ENCODE measurements at places on chromosomes 12 and 14. TPM values are rescaled to one million over a fixed set of nuclear protein-coding genes. Genes with fewer than 3 reads are reported as not detected.

The FAM90A1 gene
- not detected for total RNA-seq

The DHRS2 gene
- 2.9 TPM for total RNA-seq

The TAS2R50 gene
- total RNA-seq, result 1.8 TPM

The IFNG-AS1 gene
- 3.6 TPM for total RNA-seq

The HVCN1 gene
- total RNA-seq, result 10.6 TPM

The HCAR1 gene
- total RNA-seq, result 2.0 TPM

The C12orf75 gene
- total RNA-seq, result 183 TPM

The EGLN3 gene
- 54.1 TPM for total RNA-seq

The PFDN5 gene
- total RNA-seq, result 313 TPM

The PTGDR gene
- 0.56 TPM for total RNA-seq

The FOXM1 gene
- 90.6 TPM for total RNA-seq

The CLEC12A gene
- 1.7 TPM for total RNA-seq

The COX14 gene
- 47.0 TPM for total RNA-seq

The NANOG gene
- not detected for total RNA-seq

The PPFIA2 gene
- total RNA-seq, result not detected

The OR6C2 gene
- not detected for total RNA-seq

The MANSC4 gene
- total RNA-seq, result not detected

The DEGS2 gene
- total RNA-seq, result not detected

The TPH2 gene
- not detected for total RNA-seq

The MYBPC1 gene
- total RNA-seq, result not detected

The LHX5 gene
- not detected for total RNA-seq

The DPF3 gene
- 11.6 TPM for total RNA-seq

The SLC41A2 gene
- 22.3 TPM for total RNA-seq

The CCDC60 gene
- not detected for total RNA-seq

The KCNA5 gene
- not detected for total RNA-seq

The PAX9 gene
- total RNA-seq, result not detected

The NEUROD4 gene
- not detected for total RNA-seq

The KRT73 gene
- total RNA-seq, result 0.61 TPM

The SERPINA5 gene
- total RNA-seq, result not detected

The FAM186B gene
- 0.29 TPM for total RNA-seq

The PTGER2 gene
- 140 TPM for total RNA-seq

Data from T-helper 1 cell treated with Interleukin-12 subunit alpha and Interleukin-12 subunit beta and Interleukin-4 antibody, amounts not matched to agents 30 ng/mL and 1 ng/mL, for 36 hours (primary cell).